ENCODE measurements at places on chromosomes 5 and 9. TPM values are rescaled to one million over a fixed set of nuclear protein-coding genes. Genes with fewer than 3 reads are reported as not detected.

- DNase-seq, result no peak
Measured at GRCh38 chr9:120692901-120693699, 21.2 kb downstream of the MEGF9 start.

- DNase-seq, result no peak
Measured at GRCh38 chr5:56011835-56012234, 17.1 kb upstream of the IL6ST start.

DNA sequence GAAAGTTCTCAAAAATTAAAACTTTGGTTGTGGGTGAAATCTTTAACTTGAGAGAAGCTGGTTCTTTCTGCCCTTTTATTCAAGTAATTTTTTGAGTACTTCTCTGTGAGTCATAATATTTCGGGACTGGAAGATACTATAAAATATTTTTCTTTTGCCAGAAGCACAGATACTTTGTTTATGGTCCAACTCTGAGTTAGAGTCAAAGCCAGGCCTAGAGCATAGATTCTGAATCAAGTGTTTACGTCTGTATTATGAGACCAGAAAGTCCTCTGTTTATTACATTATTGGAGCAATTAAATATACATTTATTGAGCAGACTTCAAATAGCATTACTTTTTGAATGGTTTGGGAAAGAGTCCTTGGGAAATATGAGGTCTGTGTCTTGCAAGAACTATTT is 187.9 kb downstream of the FER start:
- DNase-seq, result no peak

DNA sequence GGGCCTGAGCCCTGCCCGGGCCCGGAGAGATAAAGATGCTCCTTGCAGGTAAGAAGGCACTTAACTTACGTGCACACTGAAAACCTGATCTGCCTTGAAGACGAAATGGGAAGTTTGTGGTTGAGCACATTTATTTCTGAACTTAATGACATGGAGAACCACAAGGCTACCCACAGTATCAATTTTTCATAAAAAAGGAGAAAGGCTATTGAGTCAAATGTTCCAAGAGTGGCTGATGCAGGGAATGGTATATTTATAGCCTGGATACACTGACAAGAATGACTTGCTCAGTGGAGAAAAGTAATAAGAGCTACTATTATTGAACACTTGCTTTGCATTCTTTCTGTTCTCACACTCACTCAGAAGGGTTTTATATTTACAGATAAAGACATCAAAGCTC is 419.3 kb downstream of the ACTL7B start:
- no peak for DNase-seq

The FOXD4L5 gene
- polyA plus RNA-seq, result 0.35 TPM

The FCN2 gene
- polyA plus RNA-seq, result 0.68 TPM

The UBE2QL1 gene
- polyA plus RNA-seq, result 0.82 TPM

The ALDOB gene
- polyA plus RNA-seq, result 745 TPM
